Amniotic stem cell (primary cell): ENCODE measurements at places on chromosomes 1 and 21.

GRCh38 chr1:223727541-223727940, 15.2 kb downstream of the CAPN2 start:
- DNase-seq: no peak

- peak; percentile 64 for DNase-seq
Observed at GRCh38 chr1:97849345-97850340, 71.2 kb downstream of the DPYD start.

GRCh38 chr1:43056981-43057391, 98.3 kb upstream of the SLC2A1 start:
- DNase-seq: no peak

GRCh38 chr1:66521721-66522365, 12.1 kb upstream of the SGIP1 start:
- peak; percentile 68 for DNase-seq

DNA sequence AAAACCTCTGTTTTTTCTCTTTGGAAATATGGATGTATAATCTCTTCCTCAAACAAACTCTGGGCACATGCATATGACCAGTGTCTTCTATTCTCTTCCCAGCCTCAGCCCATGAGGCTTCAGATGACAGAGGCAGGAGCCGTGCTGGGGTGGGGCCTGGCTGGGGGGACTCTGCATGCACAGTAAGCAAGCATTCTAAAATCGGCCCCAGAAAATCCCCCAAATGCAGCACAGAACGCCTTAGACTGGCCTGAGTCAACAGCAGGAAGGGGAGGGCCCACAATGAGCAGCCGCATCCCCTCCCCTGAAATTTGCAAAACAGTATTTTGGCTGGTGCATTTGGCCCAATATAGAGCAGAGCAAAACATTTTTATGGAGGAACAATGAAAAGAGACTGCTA, 47.8 kb downstream of the ITPKB start:
- DNase-seq: no peak

- DNase-seq: peak; percentile 84
Observed at GRCh38 chr1:225655509-225656258, 2.8 kb upstream of the ENAH start.

DNA sequence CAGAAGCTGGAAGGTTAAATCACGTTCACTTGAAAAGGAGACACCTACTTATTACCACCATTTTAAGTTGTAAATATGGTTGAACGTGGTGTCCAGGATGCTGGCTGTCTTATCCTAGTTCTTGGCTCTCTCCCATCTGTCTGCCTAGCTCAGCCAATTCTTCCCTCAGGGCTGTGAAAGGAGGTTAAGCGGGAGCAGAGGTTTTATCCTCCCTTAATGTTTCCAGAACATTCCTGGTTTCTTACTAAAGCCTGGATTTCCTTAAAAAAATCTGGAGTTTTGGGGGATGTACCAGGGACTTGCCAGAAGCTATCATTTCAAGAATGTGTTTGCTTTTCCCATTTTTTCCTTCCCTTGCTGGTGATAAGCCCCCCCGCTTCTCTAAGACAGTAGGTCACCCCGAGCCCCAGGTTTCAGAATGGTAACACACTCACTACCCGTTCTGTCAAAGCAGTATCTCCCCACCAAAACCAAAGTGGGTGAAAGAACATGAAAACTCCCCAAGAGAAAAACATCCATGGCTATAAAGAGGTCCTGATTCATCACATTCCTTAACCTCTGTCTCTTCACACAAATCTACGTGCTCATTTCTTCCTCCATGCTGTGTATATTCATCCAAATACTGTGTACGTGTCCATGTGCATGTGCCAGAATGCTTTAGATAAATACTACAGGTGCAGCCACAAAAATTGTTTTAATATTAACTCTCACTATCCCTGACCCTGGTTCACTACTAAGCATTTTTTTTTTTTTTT, 114.7 kb downstream of the MAP3K21 start:
- no peak for DNase-seq

- DNase-seq: no peak
Observed at GRCh38 chr21:45511661-45512431, 30.4 kb downstream of the SLC19A1 start.
